HFFc6 (cell line): ENCODE measurements at places on chromosomes 2 and 18. TPM values are rescaled to one million over a fixed set of nuclear protein-coding genes. Genes with fewer than 3 reads are reported as not detected.

Gene METTL5
- total RNA-seq: 62.4 to 76.5 TPM (median 63.9 TPM) in 3 replicates

Gene OR6B2
- not detected in 3 replicates for total RNA-seq

Gene SPHKAP
- 0.52 to 0.92 TPM (median 0.84 TPM) in 3 replicates for total RNA-seq

Gene MC5R
- total RNA-seq: not detected in 3 replicates

Gene MARCHF4
- total RNA-seq: 49.5 to 77.4 TPM (median 53.0 TPM) in 3 replicates

Gene ADD2
- total RNA-seq: not detected in 3 replicates

Gene C18orf54
- total RNA-seq: 4.4 to 7.7 TPM (median 7.5 TPM) in 3 replicates

Gene TXNDC2
- total RNA-seq: 0.14 to 0.15 TPM in 2 of 3 replicates, not detected in the other

Gene SERPINB5
- not detected in 3 replicates for total RNA-seq

Gene ZNF513
- total RNA-seq: 12.1 to 13.0 TPM (median 12.7 TPM) in 3 replicates

Gene MAP2
- 1.1 and 2.0 TPM in 2 replicates for total RNA-seq

Gene BMP10
- not detected in 3 replicates for total RNA-seq

Gene FAM124B
- 0.10 TPM in 1 of 3 replicates, not detected in the others for total RNA-seq

Gene PRKAG3
- not detected in 2 replicates for total RNA-seq

Gene SRBD1
- 11.1 to 12.3 TPM (median 11.2 TPM) in 3 replicates for total RNA-seq

Gene DCDC2C
- total RNA-seq: not detected in 3 replicates

Gene COBLL1
- total RNA-seq: 28.8 to 44.7 TPM (median 36.8 TPM) in 3 replicates

Gene SCYGR4
- total RNA-seq: not detected in 3 replicates

Gene SIX3
- not detected in 3 replicates for total RNA-seq

Gene ANKRD30BL
- total RNA-seq: not detected in 3 replicates

Gene BOLL
- not detected in 3 replicates for total RNA-seq

Gene CRYBA2
- not detected in 3 replicates for total RNA-seq

Gene SH2D6
- 0.39 TPM in 1 of 3 replicates, not detected in the others for total RNA-seq

Gene SMAD4
- total RNA-seq: 86.0 to 97.9 TPM (median 88.7 TPM) in 3 replicates

Gene IL1RL2
- not detected in 3 replicates for total RNA-seq

Gene AMMECR1L
- 13.4 to 19.1 TPM (median 18.2 TPM) in 3 replicates for total RNA-seq

Gene HNRNPA3
- 164 to 253 TPM (median 220 TPM) in 3 replicates for total RNA-seq

Gene ST8SIA5
- total RNA-seq: not detected in 2 replicates

Gene GAD1
- 0.11 to 0.26 TPM in 2 of 3 replicates, not detected in the other for total RNA-seq

Gene FSHR
- total RNA-seq: not detected in 2 replicates

Gene HJURP
- total RNA-seq: 16.0 to 32.8 TPM (median 31.2 TPM) in 3 replicates

Gene PTH2R
- total RNA-seq: not detected in 3 replicates

Gene SP3
- 42.2 to 55.7 TPM (median 43.1 TPM) in 3 replicates for total RNA-seq

Gene VWC2L
- total RNA-seq: not detected in 3 replicates

Gene SPP2
- total RNA-seq: not detected in 3 replicates

Gene RAMP1
- total RNA-seq: 0.34 to 1.2 TPM (median 0.85 TPM) in 3 replicates

Gene CELF4
- total RNA-seq: not detected in 3 replicates

Gene ALPG
- total RNA-seq: not detected in 3 replicates

Gene RTP5
- not detected in 3 replicates for total RNA-seq

Gene SCN7A
- 0.02 TPM in 1 of 3 replicates, not detected in the others for total RNA-seq

Gene GPR155
- 4.1 to 8.0 TPM (median 6.5 TPM) in 3 replicates for total RNA-seq

Gene TMEM178A
- total RNA-seq: 0.21 to 0.96 TPM (median 0.37 TPM) in 3 replicates

Gene ALS2
- 54.0 and 54.1 TPM in 2 replicates for total RNA-seq

Gene CFAP65
- not detected in 3 replicates for total RNA-seq

Gene NEU2
- not detected in 3 replicates for total RNA-seq

Gene PUS10
- 5.2 to 6.0 TPM (median 5.4 TPM) in 3 replicates for total RNA-seq

Gene NEB
- total RNA-seq: not detected in 2 replicates

Gene LIPT1
- total RNA-seq: 3.3 to 4.5 TPM (median 3.6 TPM) in 3 replicates

Gene DTNA
- 0.77 to 1.6 TPM (median 1.2 TPM) in 3 replicates for total RNA-seq

Gene IWS1
- 34.7 to 42.3 TPM (median 35.2 TPM) in 3 replicates for total RNA-seq

Gene XDH
- 1.4 to 3.0 TPM (median 1.5 TPM) in 3 replicates for total RNA-seq

Gene C2orf66
- not detected in 3 replicates for total RNA-seq

Gene TCF23
- total RNA-seq: not detected in 3 replicates
